Omental fat pad (tissue), 4 donors: ENCODE measurements at places on chromosomes 12 and 14.

- DNase-seq, result no peak
Observed at GRCh38 chr14:74952697-74953484, 2.5 kb downstream of the PGF start.

- no peak for DNase-seq
Observed at GRCh38 chr12:72241552-72241951, 30.6 kb upstream of the TRHDE start.

DNA sequence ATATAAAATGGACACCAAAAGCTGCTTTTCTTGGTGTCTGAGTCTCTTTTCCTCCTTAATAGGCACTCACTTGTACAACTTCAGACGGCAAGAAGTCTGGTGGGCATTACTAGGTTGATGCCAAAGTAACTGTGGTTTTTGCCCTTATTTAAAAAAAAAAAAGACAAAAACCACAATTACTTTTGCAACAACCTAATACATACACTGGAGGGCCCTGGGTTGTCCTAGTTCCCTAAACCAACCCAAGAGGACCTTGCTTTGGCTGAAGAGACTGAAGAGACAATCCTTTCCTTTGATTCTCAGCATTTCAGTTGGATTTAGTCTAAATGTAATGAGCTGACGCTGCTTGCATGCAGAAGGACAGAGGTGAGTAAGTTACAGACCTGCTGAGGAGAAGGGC, 16.2 kb upstream of the PLEKHG3 start:
- no peak for DNase-seq

GRCh38 chr14:53766601-53767000, 190.0 kb downstream of the BMP4 start:
- DNase-seq, result no peak

DNA sequence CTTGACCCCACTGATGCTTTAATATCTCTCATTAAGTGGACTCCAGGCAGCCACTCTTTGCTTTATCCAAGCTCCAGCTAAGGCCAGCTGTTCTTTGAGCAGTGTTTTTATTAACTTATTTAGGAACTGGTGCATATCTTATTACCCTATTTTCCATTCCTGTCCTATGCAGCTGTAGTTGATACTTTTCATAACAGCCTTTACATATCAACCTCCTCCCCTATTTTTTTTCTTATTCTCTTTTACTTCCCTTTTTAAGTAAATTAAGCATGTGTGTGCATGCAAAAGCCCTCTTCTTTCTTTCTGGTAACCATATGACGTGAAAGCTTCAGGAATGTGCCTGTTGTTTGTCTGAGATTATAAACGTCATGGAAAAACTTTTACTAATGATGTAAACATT, 121.2 kb downstream of the PTPRQ start:
- no peak for DNase-seq

DNA sequence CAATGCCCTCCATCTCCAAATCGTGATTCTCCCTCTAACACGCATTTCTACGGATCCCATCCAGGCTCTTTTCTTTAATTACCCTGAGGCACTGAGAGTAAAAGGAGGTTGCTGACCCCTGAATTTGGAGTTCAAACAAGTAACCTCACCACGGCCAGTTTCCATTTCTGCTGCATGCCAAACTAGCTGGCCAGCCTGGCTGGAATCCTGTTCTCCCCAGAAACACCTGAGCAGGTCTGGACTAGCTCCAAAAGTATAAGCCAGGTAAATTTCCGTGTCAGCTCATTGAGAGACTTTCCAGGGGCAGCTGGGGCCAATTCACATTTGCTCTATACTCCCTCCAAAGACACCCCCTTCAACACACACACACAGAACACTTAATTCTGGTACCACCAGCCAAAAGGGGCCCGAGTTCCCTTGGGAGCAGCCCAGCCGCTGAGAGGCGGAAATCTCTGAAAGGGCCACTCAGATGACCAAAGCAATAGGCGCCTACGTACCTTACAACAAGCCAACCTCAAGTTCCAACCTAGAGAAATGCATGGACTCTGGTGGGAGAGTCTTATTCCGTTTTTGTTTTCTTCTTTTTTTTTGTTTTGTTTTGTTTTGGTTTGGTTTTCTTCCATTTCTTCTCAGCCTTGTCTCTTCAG, 131.4 kb downstream of the NDUFA12 start:
- no peak for DNase-seq

DNA sequence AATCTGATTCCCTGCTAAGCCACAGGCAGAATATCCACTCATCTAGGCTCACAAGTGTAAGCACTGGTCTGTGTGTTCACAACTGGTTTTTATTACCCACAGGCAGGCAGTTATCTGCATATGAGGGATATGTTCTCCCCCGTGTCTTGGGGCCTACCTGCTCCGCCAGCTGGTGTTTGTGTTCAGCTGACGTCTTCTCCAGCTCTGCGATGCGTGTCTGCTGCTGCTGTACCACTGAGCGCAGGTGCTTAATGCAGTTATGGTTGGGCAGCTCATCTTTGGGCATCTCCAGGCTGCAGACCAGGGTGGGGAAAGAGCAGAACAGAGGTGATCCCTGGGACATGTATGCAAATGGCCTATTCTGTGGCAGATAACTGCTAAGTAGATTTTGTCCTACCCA, 13.7 kb downstream of the RNF41 start:
- no peak for DNase-seq

- no peak for DNase-seq
Observed at GRCh38 chr14:92680781-92681650, 67.4 kb downstream of the LGMN start.

GRCh38 chr14:105281371-105282097, 19.3 kb downstream of the BRF1 start:
- no peak for DNase-seq

DNA sequence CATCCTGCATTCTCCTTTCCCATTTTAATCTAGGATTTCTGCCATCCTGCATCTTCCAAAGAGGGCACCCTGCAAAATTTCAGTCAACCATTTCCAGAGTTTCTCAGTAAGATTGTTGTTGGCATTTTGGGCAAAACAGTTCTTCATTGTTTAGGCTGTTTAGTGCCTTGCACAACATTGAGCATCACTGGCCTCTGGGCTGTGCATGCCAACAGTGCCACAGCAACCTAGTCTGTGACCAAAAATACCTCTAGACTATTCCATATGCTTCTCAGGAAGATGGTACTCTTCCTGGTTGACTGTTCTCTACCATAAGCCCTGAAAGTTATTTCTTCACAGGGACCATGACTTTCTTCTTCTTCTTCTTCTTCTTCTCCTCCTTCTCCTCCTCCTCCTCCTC, 32.5 kb upstream of the ISM2 start:
- DNase-seq, result no peak
